Caco-2 (cell line): ENCODE measurements at places on chromosomes 5 and 9. TPM values are rescaled to one million over a fixed set of nuclear protein-coding genes. Genes with fewer than 3 reads are reported as not detected.

The FOXD4 gene
- total RNA-seq, result 0.56 and 0.93 TPM in 2 replicates

GRCh38 chr5:171424726-171425125, 5.3 kb downstream of the FGF18 start:
- peak; percentile 49 for DNase-seq

GRCh38 chr9:129458155-129458661, 162.7 kb downstream of the C9orf50 start:
- DNase-seq, result no peak

- peak; percentile 90 for DNase-seq
These were observed 880.1 kb upstream of the SEMA6A start for GRCh38 chr5:117454716-117455212.

DNA sequence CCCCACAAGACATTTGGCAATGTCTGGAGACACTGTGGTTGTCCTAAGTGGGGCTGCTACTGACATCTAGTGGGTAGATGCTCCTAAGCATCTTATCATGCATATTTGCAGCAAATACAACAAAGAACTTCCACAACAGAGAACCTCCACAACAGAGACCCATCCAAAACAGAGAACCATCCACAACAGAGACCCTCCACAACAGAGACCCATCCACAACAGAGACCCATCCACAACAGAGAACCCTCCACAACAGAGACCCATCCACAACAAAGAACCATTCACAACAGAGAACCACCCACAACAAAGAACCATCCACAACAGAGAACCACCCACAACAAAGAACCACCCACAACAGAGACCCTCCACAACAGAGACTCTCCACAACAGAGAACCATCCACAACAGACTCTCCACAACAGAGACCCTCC, 32.8 kb downstream of the ARPC5L start:
- no peak for DNase-seq
